ENCODE measurements at places on chromosomes 7 and 10. TPM values are rescaled to one million over a fixed set of nuclear protein-coding genes. Genes with fewer than 3 reads are reported as not detected.

The ARHGAP19 gene
- total RNA-seq, result 3.5 TPM

The GARIN1A gene
- 0.81 TPM for total RNA-seq

The MMRN2 gene
- 55.0 TPM for total RNA-seq

The TMEM236 gene
- 2.0 TPM for total RNA-seq

The SPAG6 gene
- not detected for total RNA-seq

The GRK5 gene
- 85.3 TPM for total RNA-seq

The GATAD1 gene
- 72.3 TPM for total RNA-seq

- DNase-seq, result no peak
Observed at GRCh38 chr10:117074621-117075020, 63.4 kb downstream of the VAX1 start.

- DNase-seq, result no peak
Observed at GRCh38 chr7:33334349-33334748, 205.0 kb downstream of the BBS9 start.

GRCh38 chr10:35644050-35644950 is 2.2 kb upstream of the FZD8 start:
- no peak for DNase-seq

- DNase-seq, result no peak
Observed at GRCh38 chr10:61284222-61284890, 168.8 kb downstream of the TMEM26 start.

DNA sequence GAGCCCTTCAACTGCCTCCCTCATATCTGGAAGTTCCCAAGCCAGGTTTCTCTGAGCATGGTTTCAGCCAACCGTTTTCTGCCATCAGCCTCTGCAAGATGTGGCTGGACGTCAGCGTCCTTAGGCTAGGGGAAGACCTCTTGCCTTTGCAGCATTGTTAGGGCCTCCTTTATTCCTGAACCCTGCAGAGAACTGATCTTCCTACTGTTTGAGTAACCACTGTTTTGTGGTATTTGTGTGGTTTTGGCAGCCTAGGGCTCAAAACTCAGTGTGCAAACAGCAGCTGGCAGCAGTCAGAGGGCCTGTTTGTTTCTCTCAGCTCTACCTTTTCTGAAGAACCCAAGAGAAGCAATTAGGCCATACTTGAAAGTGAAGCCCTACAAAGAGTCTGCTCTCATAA is 83.4 kb upstream of the SEMA3E start:
- DNase-seq, result no peak

DNA sequence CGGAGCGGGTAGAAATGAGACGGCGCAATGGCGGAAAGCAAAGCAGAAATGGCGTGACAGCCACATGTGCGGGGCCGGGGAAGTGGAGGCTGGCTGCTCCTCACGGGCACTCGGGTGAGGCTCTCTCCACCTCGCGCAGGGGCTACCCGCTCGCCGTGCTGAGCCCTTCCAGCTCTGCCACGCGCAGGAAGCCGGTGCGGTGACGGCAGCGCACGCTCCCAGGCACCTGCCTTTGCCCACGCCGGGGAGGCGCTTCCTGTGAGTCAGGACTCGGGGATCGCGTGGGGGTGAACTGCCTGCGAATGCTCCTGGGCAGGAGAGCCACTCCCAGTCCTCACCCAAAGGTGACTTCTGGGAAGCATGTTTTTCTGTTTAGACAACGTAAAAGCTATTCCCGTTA is 431.2 kb downstream of the GLRX3 start:
- no peak for DNase-seq

DNA sequence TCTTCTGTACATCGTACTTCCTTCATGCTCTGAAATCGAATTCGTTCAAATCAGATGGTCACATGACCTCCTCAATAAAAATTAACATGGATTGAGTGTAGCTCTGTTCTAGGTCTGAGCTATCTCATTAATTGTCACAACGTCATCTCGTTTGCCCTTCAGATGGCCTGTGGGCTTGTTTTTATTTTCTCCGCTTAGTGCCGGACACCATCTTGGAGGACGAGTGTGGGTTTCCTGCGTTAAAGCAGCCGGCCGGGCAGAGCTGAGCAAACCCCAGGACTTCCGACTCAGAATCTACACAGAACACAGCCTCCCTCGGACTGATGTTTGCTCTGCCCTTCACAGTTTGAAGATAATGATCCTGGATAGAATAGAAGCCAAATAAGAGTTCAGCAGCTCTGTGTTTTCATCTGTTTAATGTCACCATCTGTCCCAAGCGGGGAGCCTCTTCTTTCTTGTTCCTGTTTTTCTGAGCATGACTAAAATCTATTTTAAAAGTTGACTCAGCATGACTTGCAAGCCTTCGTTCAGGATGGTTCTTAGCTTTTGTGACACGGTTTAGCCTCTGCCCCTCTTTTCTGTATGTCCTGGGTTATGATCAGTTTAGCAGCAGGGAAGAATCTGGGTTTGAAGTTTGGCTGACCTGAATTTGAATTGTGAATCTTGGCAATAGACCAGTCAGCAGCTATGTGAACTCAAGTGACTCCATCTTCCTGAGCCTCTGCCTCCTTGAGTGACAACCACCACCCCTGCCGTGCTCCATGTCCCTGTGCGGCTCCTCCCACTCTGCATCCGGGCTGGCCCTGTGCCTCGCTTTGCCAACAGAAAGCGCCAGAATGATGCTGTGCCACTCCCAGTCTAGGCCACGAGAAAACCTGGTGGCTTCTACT is 30.6 kb upstream of the GALNTL5 start:
- no peak for DNase-seq

DNA sequence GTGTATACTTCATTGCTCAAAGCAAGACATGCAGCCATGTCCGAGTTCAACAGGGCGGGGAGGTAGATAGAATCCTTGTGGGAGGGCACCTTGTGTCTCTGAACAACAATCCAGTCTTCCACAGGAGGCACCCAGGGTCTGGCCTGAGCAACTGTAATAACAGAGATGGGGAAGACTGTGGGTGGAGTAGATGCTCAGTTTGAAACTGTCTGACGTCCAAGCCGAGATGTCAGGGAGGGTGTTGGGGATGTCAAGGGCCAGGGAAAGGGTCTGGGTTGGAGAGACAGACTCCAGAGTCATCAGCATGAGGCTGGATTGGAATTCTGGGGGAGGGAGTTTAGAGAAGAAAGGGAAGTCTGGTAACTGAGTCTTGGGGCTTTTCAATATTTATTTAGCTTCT is 88.0 kb downstream of the FANK1 start:
- DNase-seq, result no peak

- DNase-seq, result no peak
Observed at GRCh38 chr7:36175886-36176285, 22.8 kb downstream of the EEPD1 start.
